Stimulated activated CD4-positive, alpha-beta T cell treated with anti-CD3 and anti-CD28 coated beads, Interleukin-2, amount 100 ng/mL, for 24 hours (primary cell): ENCODE measurements at places on chromosomes 2 and 18.

DNA sequence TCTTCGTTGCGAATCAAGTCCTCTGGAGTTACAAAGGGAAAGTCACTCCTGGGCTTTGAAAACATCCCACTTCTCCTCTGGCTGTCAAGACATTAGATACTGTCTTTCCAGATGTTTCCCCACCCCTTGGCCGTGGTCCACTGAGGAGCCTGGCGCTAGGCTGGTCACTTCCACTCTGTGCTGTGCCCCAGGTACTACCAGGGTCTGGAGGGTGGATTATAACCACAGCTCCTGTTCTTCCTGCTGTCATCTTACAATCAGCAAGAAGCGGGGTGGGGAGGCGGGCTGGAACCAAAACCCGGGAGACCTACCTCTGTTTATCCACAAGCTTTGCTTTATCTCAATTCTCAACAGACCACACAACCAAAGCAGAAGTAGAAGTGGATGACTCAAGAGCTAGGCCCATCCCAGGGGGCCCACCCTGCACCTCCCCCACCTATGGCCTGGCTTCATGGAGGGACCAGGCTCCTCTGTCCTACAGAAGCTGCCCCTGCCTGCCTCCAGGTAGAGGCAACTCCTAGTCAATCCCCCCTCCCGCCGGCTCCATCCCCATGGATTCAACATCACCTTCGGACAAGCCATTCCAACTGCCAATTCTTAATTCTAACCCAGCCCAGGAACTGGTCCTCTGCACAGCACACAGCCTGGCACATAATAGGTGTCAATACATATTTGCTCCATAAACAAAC, 17.8 kb downstream of the SMAD7 start:
- no peak for DNase-seq

- DNase-seq = no peak
Measured at GRCh38 chr2:3379339-3379646, 201 bp upstream of the TRAPPC12 start.

DNA sequence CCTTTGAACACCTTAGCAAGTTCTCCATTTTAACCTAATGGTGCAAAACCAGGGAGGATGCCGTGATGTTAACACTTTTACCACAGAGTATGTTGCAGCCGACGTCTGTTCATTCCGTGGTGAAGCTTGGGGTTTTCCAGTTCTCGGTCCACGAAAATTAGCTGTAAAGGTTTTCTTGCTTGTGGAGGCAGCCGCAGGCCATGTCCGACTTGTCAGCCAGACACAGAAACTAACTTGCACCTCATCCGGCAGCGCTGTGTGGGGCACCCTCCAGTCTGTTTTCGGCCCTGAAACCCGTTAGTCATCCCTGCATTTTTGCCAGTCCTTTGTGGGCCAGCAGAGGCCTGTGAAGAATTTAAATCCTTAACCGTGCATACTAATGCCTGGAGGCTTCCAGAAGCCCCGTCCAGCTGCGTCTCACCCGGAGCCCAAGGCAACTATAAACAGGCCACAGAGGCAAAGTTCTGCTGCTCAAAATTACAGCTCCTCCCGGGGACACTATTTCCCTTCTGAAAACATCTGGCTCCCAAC, 70.6 kb downstream of the SH3YL1 start:
- DNase-seq = no peak

DNA sequence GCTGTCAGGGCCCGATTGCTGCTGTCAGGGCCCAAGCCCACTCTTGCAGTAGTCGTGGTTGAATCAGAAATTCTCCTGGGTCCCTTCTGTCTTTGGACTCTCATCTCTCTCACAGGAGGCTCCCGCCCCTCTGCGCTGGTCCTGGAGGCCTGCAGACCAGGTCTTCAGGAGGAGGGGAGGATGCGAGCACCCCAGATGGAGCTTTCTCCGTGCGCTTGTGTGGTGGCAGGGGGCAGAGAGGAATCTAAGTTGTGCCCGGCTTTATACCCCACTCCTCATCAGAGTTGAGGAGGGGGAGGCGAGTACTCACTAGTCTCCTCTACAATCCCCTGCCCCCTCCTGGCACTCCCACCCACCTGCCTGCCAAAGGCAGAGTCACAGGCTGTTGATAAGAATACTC, 10.4 kb downstream of the EN1 start:
- DNase-seq = no peak

- DNase-seq = peak; percentile 75
Measured at GRCh38 chr2:197168705-197169104, 141.9 kb downstream of the ANKRD44 start.

DNA sequence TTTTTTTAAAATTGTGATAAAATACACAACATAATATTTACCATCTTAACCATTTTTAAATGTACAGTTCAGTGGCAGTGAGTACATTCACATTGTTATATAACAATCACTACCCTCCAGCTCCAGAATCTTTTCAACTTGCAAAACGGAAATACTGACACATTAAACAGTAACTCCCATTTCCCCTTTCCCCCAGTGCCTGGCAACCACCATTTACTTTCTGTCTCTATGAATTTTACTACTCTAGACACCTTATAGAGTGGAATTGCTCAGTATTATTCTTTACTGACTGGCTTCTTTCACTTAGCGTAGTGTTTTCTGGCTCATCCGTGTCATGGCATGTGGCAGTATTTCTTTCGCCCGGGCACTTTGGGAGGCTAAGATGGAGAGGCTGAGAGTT, 32.6 kb downstream of the FASTKD2 start:
- no peak for DNase-seq

DNA sequence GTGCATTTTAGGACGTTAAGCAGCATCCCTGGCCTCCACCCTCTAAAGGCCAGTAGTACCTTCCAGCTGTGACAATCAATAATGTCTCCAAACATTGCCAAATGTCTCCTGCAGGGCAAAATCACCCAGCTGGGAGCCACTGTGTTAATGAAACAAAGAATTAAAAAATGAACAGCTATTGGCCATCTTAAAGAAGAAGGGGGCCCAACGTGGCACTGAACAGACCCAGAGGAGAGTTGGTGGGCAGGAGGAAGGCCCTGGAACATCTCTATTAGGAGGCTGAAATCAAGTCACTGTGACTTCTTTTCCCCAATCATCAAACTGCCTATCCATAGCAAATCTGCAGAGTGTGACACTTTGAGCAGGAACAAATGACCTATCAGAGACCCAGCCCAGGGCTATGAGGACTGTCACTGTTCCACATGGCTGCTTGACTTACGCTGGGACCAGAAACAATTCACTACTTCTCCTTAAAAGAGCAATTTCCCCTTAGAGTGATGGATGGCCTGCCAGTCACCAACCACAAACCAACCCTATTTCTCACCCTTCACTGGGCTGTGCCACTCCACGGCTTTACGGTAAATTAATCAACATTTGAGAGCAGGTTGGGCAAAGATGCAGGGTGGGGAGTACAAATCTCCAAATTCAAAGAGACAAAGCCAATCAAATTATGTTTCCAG, 35.2 kb upstream of the TEX51 start:
- DNase-seq = no peak

GRCh38 chr2:200509235-200509611, 645 bp downstream of the KCTD18 start:
- no peak for DNase-seq

DNA sequence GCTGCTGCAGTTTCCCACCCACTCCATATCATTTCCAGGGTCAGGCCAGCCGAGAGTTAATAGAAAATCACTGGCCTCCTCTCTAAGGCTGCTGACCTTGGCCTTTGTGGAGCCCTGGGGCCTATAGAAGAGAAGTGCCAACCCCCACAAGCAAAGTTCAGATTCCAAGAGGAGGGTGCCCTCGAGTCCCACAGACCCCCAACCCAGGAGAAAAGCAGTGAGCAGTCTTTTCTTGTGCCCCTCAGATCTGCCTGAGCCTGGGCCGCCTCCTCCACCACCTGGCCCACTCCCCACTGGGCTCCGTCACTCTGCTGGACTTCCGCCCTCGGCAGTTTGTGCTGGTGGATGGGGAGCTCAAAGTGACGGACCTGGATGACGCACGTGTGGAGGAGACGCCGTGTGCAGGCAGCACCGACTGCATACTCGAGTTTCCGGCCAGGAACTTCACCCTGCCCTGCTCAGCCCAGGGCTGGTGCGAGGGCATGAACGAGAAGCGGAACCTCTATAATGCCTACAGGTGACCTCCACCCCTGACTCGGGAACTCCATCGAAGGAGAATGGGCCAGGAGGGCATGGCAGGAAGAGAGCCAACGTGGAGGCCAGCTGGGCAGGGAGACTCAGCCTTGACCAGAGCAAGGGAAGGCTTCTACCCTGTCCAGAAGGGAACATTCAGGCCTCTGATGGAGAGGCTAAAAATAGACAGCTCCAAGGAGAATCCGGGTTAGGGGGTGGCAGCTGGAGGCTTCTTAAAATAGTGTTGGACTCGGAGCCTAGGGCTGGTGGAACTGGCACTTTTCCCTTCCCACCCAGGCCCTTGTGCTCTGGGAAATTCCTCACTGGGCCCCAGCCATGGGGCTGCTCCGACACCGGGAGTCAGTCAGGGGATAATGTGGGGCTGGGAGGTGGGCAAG, 6.2 kb downstream of the PKDCC start:
- no peak for DNase-seq

GRCh38 chr2:53505826-53506225, 261.8 kb upstream of the CHAC2 start:
- DNase-seq = no peak

- no peak for DNase-seq
Measured at GRCh38 chr2:74461187-74462053, 3.2 kb downstream of the WBP1 start.

DNA sequence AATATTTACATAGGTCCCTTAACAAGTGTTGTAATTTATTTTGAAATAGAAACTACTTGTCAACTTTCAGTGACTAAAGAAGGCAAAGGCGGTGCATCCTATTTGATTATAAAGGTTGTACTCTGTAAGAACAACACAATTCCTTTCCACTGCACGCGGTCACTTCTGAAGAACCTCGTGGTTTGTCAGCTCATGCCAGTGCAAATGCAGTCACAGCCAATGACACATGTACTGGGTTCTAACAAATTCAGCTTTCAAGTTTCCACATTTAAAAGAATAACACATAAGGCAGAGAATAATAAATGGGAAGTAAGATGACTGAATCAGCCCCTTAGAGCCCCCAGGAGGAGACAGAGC, 39.7 kb downstream of the CYB5A start:
- peak; percentile 11 for DNase-seq

GRCh38 chr18:48922801-48923730, 27.7 kb downstream of the SMAD7 start:
- DNase-seq = no peak

DNA sequence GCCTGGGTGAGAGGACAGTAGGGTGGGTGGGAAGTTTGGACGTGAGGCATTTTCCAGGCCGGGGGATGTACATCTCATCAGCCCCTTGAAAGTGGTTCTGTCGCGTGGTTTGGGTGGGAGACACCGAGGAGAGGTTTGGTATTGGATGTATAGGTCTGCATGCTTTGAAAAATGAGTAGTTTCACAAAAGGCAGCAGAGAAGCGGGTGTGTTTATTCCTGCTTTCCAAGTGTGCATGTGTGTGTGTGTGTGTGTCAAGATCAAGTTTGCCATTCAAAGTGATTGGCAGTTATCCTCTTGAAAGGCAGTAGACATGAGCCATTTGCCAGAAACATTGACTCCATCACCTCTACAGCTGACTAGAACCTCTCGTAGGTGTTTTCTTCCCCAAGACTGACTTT, 423.1 kb upstream of the POU3F3 start:
- DNase-seq = no peak

GRCh38 chr18:10315522-10315921, 138.9 kb upstream of the APCDD1 start:
- DNase-seq = no peak

GRCh38 chr2:238881353-238882081, 33.6 kb downstream of the TWIST2 start:
- DNase-seq = no peak
